ENCODE measurements at places on chromosomes 4 and X. TPM values are rescaled to one million over a fixed set of nuclear protein-coding genes. Genes with fewer than 3 reads are reported as not detected.

GRCh38 chrX:17882680-17883079 lies 21.6 kb upstream of the RAI2 start:
- no peak overlapping the region for H3K27ac ChIP-seq
- H3K4me1 ChIP-seq: no peaks in the 10 kb centered on the region
- no peak for DNase-seq
- no peak overlapping the region for H3K4me3 ChIP-seq
- H3K27me3 ChIP-seq: no peaks in the 10 kb centered on the region
- H3K36me3 ChIP-seq: no peaks in the 10 kb centered on the region

VCX2 gene
- total RNA-seq: not detected

CYSLTR1 gene
- 0.18 TPM for total RNA-seq

JCHAIN gene
- total RNA-seq: 4.1 TPM

COX7B2 gene
- total RNA-seq: not detected

Measured in ovary (tissue), 10 donors.